ENCODE measurements at places on chromosomes 16 and 17.

DNA sequence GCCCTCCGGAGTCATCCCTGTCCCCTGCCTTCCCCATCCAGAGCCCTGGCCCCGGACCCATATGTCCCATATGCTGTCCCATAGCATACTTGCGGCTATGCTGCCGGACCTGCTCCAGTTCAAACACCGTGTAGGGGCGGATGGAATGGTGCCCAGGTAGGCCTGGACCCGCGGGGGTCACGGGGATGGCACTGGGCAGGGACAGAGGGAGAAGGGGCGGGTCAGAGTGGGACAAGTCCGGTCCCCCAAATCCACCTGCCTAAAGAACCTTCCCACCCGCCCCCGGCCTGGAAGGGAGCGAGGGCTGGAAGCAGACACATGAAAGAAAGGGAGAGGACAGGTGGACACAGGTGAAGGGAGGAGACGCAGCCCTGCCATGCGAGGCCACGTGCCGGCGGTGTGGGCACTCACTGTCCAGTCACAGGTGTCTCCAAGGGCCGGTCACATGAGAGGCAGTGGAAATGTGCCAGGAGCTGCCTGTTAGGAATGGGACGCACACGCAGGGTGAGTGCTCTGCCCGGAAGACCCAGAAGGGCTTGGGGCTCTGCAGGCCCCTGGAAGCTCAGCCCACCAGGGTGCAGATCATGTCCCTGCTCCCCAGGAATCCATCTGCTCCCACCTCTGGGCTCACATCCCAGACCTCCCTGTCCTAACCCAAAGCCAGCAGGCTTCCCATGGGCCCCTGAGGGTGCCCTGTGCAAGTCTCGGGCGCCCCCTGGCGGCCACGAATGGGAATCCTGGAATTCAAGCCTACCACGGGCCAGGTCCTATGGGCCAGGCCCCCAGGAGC, 14.0 kb downstream of the UBALD2 start:
- peak; percentile 69 for DNase-seq

DNA sequence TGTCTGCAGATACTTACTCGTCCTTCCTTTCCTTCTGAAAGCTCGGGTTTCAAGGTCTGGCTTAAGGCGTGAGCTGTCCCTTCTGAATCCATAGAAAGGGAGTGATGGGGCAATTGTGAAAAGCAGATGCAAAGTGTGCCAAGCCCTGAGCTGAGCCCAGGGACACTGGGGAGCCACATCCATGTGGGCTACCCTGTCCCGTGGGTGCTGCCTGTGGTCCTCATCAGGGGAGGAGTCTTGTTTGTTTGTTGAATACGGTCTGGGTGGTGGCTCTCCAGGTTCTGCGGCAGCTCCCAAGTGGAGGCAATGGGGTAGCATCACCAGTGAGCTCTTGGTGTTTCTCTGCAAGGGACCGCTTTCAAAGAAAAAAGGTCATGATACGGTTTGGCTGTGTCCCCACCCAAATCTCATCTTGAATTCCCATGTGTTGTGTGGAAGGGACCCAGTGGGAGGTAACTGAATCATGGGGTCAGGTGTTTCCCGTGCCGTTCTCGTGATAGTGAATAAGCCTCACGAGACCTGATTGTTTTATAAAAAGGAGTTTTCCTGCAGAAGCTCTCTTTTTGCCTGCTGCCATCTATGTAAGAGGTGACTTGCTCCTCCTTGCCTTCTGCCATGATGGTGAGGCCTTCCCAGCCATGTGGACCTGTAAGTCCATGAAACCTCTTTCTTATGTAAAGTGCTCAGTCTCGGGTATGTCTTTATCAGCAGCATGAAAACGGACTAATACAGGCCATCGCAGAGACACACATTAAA, 1.0 kb upstream of the ALG1 start:
- no peak for DNase-seq

GRCh38 chr16:79845734-79846135, 245.2 kb upstream of the MAF start:
- no peak for DNase-seq

DNA sequence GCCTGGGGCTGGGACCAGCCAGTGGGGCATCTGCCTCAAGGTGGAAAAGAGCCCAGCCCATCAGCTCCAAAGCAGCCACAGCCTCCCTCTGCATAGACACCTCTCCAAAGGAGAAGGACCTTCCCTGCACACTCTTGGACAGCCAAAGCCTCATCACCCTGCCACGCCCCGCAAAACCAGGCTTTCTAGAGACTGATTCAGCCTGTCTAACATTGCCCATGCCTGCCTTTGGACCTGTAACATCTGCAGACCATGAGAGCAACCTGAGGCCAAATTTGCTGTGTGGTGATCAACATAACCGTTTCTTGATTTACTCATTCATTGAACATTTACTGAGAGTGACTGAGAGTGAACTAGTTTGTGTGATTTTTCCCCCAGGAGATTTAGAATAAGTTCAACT, 219.7 kb upstream of the HSBP1 start:
- no peak for DNase-seq

- DNase-seq = no peak
These were observed 24.7 kb downstream of the WIPF2 start for GRCh38 chr17:40243761-40244160.

GRCh38 chr16:1533443-1533951, at the start of gene TMEM204:
TSS of gene TMEM204 (plus strand) at chr16:1533666. CDS start at chr16:1534276, 610 bp downstream.
- no peak for DNase-seq

- DNase-seq = no peak
These were observed 7.5 kb upstream of the ALKBH5 start for GRCh38 chr17:18176176-18176575.

All from NK-92 treated with Interleukin-12 subunit alpha and Interleukin-12 subunit beta, amount 100 ng/mL, for 24 hours (cell line).